ENCODE measurements at places on chromosomes 7 and 10.

GRCh38 chr10:88082806-88083596, 219.6 kb downstream of the PTEN start:
- DNase-seq = no peak

GRCh38 chr10:122553341-122553740, 7.2 kb upstream of the DMBT1 start:
- DNase-seq = no peak

- DNase-seq = no peak
These were observed 47.4 kb downstream of the NRP1 start for GRCh38 chr10:33287112-33287511.

DNA sequence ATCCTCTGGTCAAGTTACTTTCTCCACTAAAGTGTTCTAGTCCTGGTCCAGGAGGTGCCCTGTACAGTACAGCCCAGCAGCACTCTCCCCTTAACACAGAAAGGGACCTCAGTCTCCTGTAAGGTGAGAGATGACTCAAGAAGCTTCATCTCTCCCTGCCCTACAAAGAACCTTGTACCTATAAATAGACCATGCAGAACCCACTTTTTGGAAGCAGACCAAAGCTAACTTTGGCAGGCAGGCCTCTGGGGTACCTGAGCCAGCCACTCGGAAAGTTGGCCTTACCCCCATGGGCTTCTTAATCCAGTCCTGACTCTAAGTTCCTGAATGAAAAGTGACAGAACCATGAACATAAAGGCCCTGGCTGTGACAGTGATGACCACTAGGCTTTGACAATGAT, 454.8 kb downstream of the KCNMA1 start:
- DNase-seq = no peak
